ENCODE measurements at places on chromosomes 5 and 9.

DNA sequence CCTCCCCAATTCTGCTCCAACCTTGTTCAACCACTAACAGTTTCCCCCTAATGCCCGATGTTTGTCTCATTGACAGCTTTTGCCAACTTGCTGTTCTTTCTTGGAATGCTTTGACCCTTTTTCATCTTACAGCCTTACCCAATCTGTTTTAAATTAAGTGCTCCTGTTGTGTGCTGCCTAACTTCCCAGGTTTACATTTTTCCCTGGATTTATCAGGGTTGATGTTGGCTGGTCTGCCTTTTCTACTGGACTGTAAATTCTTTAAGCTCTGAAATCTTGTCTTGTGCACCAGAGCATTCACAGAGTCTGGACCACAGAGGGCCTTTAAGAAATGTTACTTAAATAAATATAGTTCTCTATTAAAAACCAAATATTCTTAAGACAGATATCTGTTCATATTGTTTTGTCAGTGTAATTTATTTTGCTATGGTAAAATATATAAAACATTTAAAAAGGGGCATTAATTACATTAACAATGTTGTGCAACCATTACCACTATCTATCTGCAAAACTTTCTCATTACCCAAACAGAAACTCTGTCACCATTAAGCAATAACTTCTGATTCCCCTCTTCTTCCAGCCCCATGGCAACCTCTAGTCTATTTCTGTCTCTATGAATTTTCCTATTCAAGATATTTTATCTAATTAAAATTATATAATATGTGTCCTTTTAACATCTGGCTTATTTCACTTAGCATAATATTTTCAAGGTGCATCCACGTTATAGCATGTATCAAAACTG lies 73.0 kb downstream of the OSTF1 start:
- no peak for DNase-seq

- no peak for DNase-seq
Measured at GRCh38 chr9:20363233-20363632, 259.1 kb downstream of the MLLT3 start.

- no peak for DNase-seq
Measured at GRCh38 chr5:179616002-179616594, 7.4 kb downstream of the HNRNPH1 start.

DNA sequence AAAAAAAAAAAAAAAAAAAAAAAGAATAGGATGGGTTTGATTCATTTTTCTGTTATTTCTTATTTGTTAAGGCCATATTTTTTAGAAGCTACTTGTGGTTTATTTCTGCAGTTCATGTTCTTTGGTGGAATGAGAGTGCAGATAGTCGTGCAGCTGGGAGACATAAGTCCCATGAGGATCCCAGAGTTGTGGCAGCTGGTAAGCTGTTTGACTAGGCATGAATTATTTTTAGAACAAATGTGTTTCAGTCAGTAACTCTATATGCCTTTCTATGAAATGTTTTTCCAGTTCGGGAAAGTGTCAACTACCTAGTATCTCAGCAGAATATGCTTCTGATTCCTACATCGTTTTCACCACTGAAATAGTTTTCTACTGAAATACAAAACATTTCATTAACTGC lies 5.0 kb upstream of the NIPSNAP3B start:
- no peak for DNase-seq

GRCh38 chr9:132681561-132681960 lies 11.3 kb downstream of the GTF3C4 start:
- no peak for DNase-seq

DNA sequence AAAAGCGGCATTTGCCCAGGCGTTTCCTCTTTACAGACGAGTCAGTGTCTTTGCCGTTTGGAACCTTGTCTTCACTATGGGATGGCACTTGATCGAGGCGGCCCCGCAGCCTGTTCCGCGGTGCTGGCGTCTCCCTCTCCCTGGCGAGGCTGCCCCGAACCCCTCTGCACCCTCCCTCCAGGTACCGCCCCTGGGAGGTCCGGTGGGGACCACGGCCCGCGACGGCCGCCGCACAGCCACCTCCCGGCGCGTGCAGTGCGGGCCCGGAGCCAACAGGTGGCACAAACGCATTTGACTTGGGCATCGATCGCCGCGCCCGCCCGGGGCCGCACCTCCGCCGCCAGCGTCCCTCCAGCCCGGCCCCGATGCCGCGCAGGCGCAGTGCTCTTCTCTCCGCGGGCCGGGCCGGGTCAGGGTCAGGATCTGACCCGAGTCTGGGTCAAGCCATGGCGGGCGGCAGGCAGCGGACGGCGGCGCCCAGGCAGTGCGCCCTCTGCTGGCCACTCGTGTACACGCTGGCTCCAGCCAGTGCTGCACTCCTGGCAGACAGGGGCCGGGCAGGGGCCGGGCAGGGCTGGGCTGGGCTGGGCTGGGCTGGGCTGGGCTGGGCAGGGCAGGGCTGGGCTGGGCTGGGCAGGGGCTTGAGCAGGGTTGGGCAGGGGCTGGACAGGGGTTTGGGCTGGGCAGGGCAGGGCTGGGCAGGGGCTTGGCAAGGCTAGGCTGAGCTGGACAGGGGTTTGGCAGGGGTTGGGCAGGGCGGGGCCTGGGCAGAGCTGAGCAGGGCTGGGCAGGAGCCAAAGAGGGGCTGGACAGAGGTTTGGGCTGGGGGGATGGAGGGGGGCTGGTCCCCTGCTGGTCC lies 155.8 kb upstream of the IRX4 start:
- peak; percentile 66 for DNase-seq

DNA sequence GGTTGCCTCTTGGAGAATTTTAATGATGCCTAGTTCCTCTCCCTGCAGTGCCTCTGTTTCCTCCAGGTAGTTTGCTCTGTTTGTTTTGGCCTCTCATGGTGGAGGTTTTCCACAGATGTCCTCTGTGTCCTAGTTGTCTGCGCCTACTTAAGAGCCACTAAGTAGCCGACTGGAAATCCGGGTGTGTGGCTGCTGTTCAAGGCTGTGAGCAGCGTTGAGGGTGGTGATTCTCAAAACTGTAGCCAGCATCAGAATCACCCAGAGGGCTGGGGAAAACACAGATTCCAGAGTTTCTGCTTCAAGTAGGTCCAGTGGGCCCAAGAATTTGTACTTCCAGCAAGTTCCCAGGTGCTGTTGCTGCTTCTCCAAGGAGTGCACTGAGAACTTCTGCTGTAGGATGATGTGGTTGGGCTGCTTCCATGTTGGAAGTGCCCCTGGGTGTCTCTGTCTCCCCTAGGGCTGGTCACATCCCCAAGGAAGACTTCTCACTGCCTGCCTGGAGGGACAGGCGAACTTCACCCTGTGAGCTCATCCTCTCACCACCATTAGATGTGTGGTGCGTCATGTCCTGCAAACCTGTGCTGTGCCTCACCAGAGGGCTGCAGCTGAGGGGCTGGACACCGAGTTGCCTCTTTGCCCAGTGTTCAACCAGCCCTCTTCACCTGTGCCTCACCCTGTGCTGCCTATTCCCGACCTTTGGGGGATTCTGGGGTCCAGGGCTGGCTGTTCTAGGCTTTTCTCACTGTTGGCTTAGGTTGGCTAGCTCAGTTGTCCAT lies 34.8 kb downstream of the SECISBP2 start:
- DNase-seq = no peak

GRCh38 chr5:170087168-170087817 lies 18.4 kb upstream of the FOXI1 start:
- DNase-seq = no peak

- no peak for DNase-seq
Measured at GRCh38 chr5:79842006-79842881, 148.8 kb downstream of the MTX3 start.

DNA sequence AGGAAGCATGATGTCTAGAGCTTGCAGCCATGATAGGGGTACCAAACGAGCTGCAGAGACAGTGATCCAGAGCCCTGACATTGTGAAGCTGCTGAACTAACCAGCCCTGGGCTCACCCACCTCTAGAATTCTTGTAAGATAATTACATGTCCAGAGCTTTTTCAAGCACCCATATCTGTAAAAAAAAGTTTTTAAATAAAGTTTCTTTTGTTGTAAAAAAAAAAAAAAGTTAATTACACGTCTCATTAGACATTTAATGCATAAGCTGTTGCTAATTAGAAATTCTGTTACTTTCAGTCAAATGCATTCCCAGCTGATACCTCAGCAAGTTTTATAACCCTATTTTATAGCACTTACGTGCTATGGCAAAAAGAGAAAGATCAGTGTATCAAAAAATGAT lies 65.6 kb downstream of the C9orf85 start:
- no peak for DNase-seq

GRCh38 chr5:133932441-133933168 lies 35.8 kb downstream of the C5orf15 start:
- no peak for DNase-seq

GRCh38 chr9:73869264-73869663 lies 627.9 kb upstream of the RORB start:
- peak; percentile 81 for DNase-seq

GRCh38 chr5:166340039-166340438 lies 1951.4 kb upstream of the WWC1 start:
- DNase-seq = no peak

DNA sequence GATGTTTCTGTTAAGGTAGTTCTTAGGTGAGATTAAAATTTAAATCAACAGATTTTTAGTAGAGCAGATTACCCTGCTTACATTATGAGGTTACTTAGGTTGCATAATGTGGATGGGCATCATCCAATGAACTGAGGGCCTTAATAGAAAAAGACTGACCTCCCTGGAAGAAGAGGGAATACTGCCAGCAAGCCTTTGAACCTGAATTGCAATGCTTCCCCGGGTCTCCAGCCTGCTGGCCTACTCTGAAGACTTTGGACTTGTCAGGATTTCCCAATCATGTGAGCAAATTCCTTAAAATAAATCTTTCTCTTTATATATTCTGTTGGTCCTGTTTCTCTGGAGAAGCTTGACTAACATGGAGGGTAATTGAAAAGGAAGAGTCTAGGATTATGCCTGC lies 542.1 kb upstream of the ARRDC3 start:
- DNase-seq = no peak

GRCh38 chr5:91474201-91474600 lies 91.1 kb upstream of the ARRDC3 start:
- DNase-seq = no peak

DNA sequence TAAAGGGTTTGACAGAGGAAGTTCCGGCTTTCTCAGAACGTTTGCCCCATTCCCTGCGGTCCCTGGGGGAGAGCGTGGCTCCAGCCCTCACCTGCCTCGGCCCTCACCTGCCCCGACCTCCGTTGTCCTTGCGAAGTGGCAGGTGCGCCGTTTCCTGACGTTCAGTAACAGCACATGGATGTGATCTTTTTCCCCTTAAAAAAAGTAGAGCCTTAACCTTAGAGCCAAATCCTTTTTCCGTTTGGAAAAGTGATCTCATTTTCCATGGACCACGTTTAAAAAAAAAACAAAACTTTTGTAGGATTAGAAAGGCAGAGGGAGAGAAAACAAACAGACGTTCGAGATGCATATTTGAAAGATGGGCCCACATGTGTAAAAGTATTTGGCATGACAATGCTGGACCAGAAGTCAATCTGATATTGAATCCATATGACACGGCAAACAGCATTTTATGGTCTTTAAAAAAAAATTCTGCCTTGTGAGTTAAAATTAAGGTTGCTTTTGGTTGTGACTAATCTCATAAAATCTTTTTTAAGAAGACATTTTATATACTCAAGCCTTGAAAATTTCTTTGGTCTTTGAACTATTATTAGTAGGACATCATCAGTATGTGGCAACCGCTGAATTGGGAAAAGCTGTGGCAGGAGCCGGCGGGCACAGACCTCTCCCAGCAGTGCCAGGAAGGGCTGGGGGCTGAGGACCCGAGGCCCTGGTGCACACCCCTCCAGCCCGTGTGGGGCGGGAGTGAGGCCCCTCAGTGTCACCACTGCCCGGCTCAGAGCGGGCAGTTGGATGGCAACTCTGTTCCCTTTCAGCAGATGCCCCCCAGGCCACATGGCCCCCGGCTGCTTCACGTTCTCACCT lies 42.5 kb upstream of the EXOC3 start:
- no peak for DNase-seq

DNA sequence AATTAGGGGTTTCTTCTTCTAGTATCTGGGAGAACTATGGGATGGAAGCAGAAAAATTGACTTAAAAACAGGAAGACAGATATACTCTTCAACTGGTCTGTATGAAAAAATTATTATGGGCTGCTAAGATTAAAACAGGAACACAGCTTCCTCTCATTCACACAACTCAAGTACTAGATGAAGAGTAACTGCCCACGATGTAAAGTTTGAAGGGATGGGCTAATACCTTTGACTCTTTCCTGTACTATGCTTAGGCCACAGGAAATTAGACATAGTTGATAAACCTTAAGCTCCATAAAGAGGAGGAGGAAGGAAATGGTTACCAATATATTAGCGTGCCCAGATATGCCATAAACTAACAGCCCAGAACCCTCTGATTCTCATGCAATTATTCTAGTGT lies 88.6 kb downstream of the ANKRD31 start:
- DNase-seq = no peak

GRCh38 chr5:124651663-124652513 lies 94.6 kb downstream of the ZNF608 start:
- DNase-seq = no peak
